ENCODE measurements at places on chromosomes 7 and 10.

- DNase-seq: no peak
Measured at GRCh38 chr7:101999393-101999792, 182.0 kb downstream of the CUX1 start.

DNA sequence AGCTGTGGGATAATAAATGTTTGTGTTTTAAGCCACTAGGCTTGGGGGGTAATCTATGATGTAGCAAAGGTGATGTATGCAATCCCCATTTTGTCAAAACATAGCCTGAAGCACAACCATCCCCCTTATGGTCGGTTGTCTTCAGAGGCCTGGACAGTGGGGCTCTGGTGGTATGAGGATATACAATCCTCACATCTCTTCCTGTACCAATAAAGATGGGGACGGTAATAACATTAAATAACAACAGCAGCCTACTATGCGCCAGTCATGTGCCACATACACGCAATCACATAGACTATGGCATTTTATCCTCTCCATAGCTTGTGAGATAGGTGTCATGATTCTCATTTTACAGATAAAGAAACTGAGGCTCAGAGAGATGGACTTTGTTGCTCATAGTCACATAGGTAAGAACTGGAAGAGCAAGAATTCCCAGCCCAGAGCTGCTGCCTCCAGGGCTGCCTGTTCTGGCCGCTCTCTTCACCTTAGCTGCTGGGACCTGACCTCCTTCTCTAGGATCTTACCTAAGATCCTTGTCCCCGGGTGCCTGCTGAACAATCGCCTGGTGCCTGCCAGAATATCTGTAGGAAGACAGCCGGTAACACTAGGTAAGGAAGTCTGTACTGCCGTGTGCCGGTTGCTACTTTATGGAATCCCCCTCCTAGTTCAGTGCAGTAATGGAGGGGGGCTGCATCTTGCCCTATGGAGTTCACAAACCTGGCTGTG is 108.6 kb downstream of the ARHGAP22 start:
- no peak for DNase-seq

GRCh38 chr7:33107136-33108066 is 1.8 kb downstream of the RP9 start:
- peak; percentile 53 for DNase-seq

- DNase-seq: no peak
Measured at GRCh38 chr10:113232928-113233511, 283.0 kb downstream of the TCF7L2 start.

GRCh38 chr10:118963341-118963740 is 66.2 kb upstream of the NANOS1 start:
- no peak for DNase-seq

- peak; percentile 10 for DNase-seq
Measured at GRCh38 chr7:150756858-150757257, 19.6 kb downstream of the GIMAP5 start.

DNA sequence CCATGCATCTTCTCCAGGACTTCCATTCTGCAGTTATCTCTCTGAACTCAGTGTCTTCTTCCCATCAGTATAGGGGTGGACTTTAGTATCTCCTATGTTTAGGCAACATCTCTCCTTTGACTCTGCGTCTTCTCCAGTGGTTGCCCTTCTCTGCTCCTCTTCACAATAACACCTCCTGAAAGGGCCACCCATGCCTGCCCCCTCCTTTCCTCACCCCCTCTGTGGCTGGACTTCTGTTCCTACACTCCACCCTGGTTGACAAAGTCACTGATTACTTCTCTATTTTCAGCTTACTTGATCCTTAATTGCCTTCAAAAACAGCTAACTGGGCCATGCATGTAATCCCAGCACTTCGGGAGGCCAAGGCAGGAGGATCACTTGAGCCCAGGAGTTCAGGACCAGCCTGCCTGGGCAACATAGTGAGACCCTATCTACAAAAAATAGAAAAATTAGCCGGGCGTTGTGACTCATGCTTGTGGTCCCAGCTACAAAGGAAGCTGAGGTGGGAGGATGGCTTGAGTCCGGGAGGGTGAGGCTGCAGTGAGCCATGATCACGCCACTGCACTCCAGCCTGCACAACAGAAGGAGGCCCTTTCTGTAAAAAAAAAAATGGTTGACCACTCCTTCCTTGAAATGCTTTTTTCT is 13.7 kb downstream of the SRGN start:
- DNase-seq: no peak

DNA sequence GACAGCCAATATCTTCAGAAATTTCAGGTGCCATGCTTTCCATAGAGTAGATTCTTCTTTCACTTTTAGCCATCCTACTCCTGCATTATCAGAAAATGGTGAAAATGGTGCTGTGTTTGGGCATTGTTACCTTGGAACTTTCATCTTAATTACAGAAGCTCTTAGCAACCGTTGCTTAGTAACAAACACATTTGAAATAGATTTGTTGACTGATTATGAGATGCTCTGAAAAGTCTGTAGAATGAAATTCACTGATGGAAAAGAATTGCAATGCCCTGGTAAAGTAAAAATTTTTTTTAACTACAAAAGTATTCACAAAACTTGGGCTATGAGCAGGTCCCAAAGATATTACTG is 249.3 kb upstream of the NEBL start:
- no peak for DNase-seq

GRCh38 chr7:69864274-69864673 is 266.0 kb downstream of the AUTS2 start:
- DNase-seq: no peak

- DNase-seq: peak; percentile 34
Measured at GRCh38 chr7:23055582-23056178, 41.8 kb upstream of the HYCC1 start.

GRCh38 chr7:4693749-4694148 is 11.7 kb downstream of the FOXK1 start:
- no peak for DNase-seq

- no peak for DNase-seq
Measured at GRCh38 chr7:4108951-4109350, 573.1 kb upstream of the FOXK1 start.
